Foreskin keratinocyte (primary cell): ENCODE measurements at places on chromosomes 5 and 9. TPM values are rescaled to one million over a fixed set of nuclear protein-coding genes. Genes with fewer than 3 reads are reported as not detected.

LMX1B gene
- 1.1 and 1.2 TPM in 2 replicates for total RNA-seq

- no peak for DNase-seq
Observed at GRCh38 chr5:32627219-32627870, 42.0 kb downstream of the SUB1 start.

- DNase-seq: no peak
Observed at GRCh38 chr9:6920041-6920440, 162.3 kb downstream of the KDM4C start.

TMEM252 gene
- total RNA-seq: not detected in 2 replicates

LRRC19 gene
- not detected in 2 replicates for total RNA-seq

TXNDC8 gene
- not detected in 2 replicates for total RNA-seq

DNA sequence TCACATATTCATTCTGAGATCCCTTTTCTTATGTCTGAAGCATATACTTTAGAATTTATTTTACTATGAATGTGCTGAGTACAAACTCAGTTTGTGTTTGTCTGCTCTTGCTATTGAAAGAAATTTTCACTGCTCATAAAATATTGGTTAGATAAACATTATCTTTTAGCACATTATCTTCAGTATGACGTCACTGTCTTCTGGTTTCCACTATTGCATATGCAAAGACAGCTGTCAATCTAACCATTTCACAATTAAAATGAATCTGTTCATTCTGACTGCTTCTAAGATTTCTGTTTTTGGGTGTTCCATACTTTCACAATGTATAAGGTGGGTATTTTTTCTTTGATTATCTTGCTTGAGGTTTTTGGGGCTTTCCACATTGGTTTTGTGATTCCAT, 526.2 kb upstream of the CDH6 start:
- DNase-seq: no peak

- DNase-seq: no peak
Observed at GRCh38 chr5:27472000-27472763, 433.8 kb upstream of the CDH9 start.

STPG3 gene
- not detected in 2 replicates for total RNA-seq

DNA sequence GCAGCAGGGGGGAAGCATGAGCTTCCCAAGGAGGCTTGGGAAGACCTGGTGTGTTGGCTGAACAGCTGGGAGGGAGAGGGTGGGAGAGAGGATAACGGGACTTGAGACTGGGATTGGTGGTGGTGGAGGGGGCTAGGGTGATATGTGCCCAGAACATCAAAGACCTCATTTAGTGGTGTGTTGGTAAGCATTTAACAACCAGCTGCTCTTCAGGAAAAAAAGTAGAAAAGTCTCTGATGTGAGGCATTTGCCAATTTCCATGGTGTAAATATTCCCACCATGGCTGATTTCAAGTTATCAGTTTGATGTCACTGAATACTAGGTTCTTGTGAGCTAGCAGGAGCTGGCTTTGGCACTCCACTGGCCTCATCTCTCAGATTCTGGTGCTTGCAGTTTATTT, 170.8 kb downstream of the MACROH2A1 start:
- no peak for DNase-seq

DNA sequence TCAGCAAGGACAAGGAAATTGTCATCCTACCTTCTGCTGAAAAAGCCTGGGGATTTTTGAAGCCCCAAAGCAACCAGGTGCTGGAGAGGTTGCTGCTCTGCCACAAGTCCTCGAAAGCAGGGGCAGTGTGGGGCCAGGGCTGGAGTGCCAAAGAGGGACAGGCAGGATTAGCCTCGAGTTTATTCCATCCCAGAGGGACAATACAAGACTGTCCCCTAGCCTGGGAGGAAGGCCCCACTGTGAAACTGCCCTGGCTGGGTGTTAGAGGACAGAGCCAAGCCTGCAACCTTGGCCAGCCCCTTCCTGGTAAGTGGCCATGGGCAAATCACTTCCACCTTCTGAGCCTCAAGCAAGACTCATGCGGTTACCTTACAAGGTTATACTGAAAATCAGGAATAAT, 55.1 kb downstream of the WHRN start:
- DNase-seq: no peak

NUTM2G gene
- not detected in 2 replicates for total RNA-seq

DNA sequence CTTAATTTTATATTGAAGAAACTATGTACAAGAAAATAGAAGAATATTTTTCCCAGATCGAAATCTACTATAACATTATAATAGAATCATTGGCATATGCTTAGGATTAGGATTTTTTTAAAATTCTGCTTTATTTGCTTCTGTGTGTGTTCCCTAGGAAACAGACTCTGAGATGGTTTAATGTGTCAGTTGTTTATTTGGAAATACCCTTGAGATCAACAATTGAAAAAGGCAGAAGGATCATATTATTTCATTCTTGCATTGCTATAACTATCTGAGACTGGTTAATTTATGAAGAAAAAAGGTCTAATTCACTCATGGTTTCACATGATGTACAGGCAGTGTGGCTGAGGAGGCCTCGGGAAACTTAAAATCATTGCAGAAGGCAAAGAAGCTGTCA, 622.6 kb downstream of the PRR16 start:
- no peak for DNase-seq

- peak; percentile 64 for DNase-seq
Observed at GRCh38 chr9:94086486-94087345, 2.5 kb downstream of the PTPDC1 start.

DNA sequence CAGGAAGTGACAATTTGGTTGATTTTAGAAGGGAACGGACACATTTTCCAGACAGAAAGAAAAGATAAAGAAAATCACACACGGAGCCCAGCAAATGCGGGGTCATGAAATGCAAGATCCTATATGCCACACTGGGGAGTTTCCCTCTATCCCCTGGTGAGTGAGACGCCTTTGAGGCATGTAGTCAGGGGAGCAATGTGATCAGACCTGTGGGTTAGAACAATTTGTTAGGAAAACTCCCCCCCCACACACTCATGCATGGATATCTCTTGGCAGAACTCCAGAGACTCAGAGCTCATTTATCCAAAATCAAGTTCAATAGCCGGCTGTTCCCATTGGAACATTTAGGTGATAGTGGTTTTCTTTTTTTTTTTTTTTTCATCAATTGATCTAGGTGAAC, 71.7 kb upstream of the TRIO start:
- peak; percentile 32 for DNase-seq

DNA sequence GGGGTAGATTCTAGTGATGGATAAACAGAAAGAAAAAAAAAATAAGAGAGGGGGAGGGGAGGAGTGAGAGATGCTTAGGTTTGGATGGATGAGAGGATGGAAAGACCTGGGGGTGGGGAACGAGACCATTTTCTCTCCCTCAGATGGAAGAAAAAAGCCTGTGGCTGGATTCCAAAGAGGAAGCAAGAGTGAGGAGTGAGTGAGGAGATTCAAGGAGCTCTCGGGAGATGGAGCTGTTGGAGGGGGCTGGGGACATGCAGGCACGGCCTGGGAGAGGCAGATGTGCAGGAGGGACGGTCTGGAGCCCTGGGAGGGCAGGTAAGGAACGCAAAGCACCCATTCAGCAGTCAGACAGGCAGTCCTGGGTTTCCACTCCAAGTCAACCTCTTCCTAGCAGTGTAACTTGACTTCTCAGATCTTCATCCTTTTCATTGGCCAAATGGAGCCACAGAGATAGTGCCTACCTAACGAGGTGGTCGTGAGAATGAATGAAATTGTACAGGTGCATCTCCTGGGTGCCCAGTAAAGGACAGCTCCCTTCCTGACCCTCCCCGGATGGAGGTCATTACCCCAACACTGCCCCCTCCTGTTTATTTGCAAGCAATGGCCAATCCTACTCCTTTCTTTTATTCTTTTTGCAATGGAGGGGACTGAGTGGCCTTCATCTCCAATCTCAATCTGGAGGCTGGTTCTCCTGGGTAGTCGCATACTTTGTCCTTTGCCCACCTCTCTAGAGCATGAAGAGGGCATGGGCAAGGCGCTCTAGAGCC, 52.2 kb downstream of the PCDH1 start:
- DNase-seq: no peak

GRCh38 chr5:5810461-5810860, 388.0 kb downstream of the ICE1 start:
- DNase-seq: no peak

- DNase-seq: no peak
Observed at GRCh38 chr5:174490728-174491127, 233.7 kb upstream of the MSX2 start.

DNA sequence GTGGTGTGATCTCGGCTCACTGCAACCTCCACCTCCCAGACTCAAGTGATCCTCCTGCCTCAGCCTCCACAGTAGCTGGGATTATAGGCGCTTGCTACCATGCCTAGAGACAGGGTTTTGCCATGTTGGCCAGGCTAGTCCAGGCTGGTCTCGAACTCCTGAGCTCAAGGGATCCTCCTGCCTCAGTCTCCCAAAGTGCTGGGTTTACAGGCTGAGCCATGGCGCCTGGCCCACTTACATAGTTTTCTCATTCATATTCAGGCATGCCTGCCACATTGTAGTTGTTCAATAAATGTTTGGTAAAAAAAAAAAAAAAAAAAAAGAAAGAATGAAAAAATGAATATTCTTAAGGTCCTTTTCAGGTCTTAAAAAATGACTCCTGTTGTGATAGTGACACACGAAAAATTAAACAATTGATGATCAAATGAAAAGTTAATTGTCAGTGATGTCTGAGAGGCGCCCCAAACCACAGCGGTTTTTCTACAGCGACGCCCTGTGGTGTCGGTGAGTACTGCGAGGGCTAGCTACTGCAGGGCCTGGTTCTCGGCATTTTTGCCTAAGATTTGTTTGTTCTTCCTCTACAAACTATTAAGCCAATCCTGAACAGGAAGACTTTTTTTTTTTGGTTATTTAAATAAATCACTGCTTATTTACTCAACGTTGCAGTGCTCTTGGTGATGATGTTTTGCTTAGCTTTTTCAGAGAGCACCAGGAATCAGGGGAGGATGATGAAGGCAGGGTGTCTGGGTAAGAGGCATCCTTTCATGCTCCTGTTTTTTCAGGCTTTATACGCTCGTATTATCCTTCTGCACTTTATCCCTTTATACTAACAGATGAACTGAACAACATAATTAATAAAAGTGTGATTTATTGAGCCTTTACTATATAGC, 67.0 kb upstream of the DPYSL3 start:
- DNase-seq: peak; percentile 19

- DNase-seq: no peak
Observed at GRCh38 chr9:77392328-77392727, 215.0 kb downstream of the VPS13A start.

DNA sequence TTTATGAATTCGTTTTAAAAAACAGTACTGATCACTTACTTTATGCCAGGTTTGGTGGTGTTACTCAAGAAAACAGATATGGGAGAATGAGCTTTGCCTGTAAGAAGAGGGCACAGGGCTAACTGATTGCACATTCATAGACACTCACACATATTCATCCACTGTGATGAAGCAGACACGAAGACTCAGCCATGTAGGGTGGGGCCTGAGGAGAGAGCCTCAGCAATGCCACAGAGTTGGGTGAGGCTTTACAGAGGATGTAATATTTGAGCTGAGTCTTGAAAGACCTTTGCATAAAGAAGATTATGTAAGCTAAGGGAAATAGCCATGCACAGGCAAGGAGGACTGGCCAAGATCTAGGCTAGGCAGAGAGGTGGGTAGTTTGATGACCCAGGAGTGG, 472.8 kb downstream of the PSAT1 start:
- peak; percentile 40 for DNase-seq

GRCh38 chr9:93575796-93576257, 557 bp upstream of the PHF2 start:
- DNase-seq: no peak

FAM163B gene
- total RNA-seq: not detected in 2 replicates

DNA sequence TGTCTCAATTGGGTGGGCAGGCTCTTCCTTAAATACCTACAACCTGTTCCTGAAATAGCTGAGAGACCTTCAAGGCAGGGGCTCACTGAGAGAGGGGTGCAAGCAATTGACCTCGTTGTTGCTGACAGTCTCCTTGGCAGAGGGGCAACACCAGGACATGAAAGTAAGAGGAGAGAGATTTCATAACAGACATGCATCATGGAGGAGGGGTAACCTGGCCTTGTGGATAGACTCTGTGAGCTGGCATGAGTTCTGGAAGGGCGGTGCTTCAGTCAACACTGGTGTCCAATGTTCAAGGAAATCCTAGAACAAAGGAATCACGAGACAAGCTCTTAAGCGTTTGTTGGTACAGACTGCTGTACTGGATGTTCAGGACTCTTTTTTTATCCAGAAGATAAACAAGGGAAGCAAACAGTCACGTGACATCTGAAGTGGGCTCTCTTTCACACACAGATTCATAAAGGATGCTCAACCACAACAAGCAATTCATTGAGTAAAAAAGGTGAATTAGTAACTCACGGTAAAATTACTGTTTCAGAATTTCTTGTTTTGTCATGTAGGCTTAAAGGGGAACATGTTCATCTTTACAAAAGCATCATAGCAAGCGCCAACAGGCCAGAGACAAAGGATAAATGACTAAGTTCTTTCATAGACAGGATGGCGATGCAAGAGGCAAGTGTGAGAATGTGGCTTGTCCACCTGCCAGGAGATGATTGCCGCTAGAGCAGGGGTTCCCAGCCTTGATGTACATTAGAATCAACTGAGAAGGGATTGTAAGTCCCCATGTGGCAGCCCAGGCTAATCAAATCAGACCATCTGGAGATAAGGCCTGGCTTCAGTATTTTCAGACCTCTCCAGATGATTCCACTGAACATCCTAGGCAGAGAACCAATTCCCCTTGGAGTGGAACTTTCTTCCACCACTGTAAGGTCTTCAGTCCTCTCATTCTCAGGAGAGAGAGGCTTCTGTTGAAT, 20.7 kb downstream of the ANKRA2 start:
- DNase-seq: peak; percentile 93

GRCh38 chr5:7540736-7541485, 145.0 kb downstream of the ADCY2 start:
- DNase-seq: no peak

SIT1 gene
- total RNA-seq: not detected in 2 replicates

- no peak for DNase-seq
Observed at GRCh38 chr9:98271479-98271878, 16.0 kb upstream of the TBC1D2 start.

ZNF454 gene
- 0.82 and 1.4 TPM in 2 replicates for total RNA-seq

GRCh38 chr5:147234825-147235635, at the start of gene STK32A:
Gene STK32A, plus strand, starts transcription at chr5:147235026. Its CDS starts 4,609 bp downstream, at chr5:147239635.
- DNase-seq: peak; percentile 74

DNA sequence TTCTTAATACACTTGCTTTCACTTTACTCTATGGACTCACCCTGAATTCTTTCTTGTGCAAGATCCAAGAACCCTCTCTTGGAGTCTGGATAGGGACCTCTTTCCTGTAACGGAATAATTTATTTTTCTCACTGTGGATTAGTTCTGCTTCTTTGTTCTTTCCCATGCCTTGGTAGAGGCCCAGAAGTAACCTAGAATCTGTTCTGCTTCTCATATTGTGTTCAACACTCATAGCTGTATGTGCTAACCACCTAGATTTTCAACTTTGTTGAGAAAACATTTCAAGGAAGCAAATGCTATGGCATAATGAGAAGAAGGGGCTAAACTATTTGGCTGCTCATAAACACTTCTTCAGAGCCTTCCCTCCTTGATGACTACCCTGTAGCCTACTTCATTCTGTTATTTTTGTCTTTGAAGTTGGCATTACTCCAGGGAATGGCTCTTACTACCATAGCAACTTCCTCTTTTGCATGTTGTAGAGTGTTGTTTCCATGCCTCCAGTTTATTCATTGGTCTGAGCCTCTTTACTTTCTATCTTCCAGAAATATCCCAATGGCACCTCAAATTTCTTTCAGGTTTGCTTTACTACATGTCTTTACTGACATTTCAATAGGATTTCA, 74.3 kb downstream of the KIAA0825 start:
- DNase-seq: no peak

C9orf85 gene
- 9.1 and 9.7 TPM in 2 replicates for total RNA-seq

GLRA1 gene
- total RNA-seq: not detected in 2 replicates

GRCh38 chr5:149224282-149224681, 47.4 kb upstream of the AFAP1L1 start:
- DNase-seq: no peak

AFAP1L1 gene
- total RNA-seq: 16.5 and 16.6 TPM in 2 replicates

GRCh38 chr9:133730994-133731715, 7.0 kb downstream of the SARDH start:
- DNase-seq: no peak

CTNNA1 gene
- 250 and 266 TPM in 2 replicates for total RNA-seq
